ENCODE measurements at places on chromosomes 5 and 9.

- no peak for DNase-seq
These were observed 262.1 kb downstream of the SPOCK1 start for GRCh38 chr5:137236849-137237507.

DNA sequence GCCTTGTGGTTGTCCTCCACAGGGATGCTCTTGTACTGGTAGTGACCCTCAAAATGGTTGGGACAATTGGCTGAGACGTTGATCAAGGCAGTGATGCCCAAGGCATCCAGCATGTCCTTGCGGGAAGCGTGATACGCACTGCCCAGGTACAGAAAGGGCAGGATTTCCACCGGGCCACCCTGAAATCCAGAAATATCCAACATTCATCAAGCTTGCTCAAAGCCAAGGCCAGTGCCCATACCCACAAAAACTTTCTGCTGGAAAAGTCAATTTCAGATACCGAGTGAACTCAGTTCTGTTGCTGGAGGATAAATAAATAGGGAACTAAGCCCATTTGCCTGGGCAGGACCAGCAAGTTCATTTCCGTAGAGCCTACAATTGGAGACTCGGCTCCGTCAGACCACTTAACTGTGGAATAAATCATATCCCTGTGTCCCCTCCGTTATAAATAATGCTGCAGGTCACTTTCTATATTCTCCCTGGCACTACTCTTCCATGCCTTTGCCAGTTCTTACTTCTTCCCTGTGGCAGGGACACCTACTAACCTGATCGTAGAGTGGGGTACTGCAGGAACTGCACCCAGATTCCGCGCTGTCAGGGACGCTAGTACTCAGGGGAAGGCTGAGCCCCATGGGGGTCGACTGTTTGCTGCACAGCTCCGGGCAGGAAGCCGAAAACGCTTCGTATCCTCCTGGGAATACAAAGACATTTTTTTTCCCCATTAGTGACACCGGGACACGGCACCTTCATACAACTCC lies 1.2 kb downstream of the DUSP1 start:
- peak; percentile 35 for DNase-seq

DNA sequence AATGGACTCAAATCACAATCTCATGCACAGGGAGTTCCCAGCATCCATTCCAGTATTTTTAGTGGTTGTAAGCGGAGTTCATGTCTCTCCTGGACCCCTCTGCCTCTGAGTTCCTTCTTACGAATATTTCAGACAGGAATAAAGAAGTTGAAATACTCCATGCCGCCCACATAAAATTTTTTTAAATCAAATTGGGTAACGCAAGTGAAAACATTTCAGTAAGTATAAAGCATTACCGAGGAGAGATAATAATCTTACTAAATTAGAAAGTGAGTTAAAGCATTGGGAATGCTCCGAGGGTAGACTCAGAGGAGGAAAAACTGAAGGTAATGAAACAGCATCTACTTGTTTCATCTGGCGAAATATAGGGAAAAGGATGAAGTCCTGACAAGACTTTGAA lies 317.6 kb downstream of the ARRDC3 start:
- DNase-seq: no peak

GRCh38 chr9:131404581-131404980 lies 10.7 kb downstream of the PRRC2B start:
- DNase-seq: no peak

GRCh38 chr5:74951865-74952264 lies 85.7 kb upstream of the FAM169A start:
- DNase-seq: no peak

DNA sequence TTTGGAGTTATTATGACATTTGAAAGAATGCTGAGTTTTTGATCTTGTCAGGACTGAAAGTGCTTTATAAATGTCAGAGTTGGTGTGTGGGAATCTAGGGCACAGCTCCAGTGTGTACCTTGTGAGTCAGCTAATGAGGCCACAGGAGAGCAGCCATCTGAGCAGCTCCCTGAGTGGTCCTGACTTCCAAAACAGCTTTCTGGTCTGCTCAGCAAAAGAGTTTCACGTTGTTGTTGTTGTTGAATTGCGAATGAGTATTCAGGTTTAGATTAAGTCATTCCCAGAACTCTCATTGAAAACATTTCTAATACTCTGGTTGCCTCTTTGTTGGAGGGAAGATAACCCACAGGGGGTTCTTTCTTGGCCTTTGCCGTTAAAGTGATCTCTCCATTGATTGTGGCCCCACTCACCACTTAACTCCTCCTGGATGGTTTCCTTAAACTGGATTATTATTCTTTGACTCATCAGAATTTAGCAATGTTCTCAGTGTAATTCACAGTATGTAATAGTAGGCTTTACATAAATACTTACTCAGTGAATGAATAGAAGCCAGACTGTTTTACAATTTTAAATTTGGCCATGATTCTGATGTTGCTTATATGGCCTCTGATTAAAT lies 125.1 kb upstream of the SGCD start:
- no peak for DNase-seq

DNA sequence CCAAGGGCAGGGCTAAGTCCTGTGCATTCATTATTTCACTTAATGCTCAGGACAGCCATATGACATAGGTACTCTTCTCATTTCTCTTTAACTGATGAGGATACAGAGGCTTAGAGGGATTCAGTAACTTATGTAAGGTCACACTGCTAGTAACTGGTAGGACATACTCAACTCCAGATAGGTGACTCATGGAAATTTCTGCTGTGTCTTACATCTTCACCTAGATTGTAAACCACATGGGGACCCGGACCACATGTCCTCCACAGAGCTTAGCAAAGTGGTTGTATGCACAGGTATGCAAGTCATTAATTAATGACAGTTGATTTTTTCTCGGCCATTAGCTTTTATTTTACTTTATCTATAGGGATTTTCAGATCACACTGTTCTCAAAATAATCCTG lies 29.3 kb downstream of the SLC1A1 start:
- no peak for DNase-seq

DNA sequence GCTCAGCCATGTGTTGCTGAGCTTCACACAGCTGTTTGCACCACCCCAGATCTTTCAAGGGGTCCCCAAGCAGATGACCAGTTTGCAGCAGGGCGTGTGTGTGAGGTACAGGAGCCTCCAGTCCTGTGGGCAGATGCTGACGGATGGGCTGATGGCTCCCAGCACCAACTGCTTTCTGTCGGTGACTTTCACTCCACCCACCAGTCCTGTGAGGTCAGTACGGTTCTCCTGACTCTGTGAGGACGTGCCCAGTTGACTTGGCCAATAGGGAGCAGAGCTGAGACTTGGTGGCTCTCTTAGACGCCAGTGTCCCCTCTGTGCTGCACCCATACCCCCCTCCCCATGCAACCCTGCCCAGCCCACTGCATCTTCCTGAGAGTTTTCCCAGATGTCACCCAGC lies 19.7 kb downstream of the COL5A1 start:
- no peak for DNase-seq

GRCh38 chr5:141878186-141878710 lies at the start of gene PCDH1:
PCDH1 (minus strand) TSS chr5:141878410; CDS start chr5:141878262, 148 bp downstream.
- no peak for DNase-seq

DNA sequence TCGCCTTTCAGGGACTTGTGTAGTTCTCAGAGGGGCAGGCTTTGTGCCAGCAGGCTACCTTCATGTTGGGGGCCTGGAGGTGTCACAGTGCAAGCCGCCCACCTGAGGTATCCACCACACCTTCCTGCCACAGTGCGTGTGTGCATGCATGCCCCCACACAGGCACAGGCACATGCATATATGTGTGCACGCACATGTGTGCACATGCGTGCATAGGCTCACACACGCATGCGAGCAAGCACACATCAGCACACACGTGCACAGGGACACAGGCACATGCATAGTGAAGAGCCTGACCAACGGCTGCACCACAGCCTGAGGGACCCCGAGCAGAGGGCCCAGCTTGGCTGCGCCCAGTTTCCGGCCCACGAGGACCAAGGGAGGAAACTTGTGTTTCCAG lies 36.1 kb downstream of the IRX4 start:
- DNase-seq: no peak

GRCh38 chr9:135770203-135770535 lies 68.2 kb downstream of the KCNT1 start:
- DNase-seq: no peak
